ENCODE measurements at places on chromosomes 4 and X.

- DNase-seq = no peak
These were observed 73.7 kb downstream of the ENPP6 start for GRCh38 chr4:184143770-184144564.

GRCh38 chr4:3331511-3332394, 38.9 kb downstream of the RGS12 start:
- DNase-seq = no peak

- DNase-seq = no peak
These were observed 338.8 kb downstream of the PPP3CA start for GRCh38 chr4:101008503-101008902.

DNA sequence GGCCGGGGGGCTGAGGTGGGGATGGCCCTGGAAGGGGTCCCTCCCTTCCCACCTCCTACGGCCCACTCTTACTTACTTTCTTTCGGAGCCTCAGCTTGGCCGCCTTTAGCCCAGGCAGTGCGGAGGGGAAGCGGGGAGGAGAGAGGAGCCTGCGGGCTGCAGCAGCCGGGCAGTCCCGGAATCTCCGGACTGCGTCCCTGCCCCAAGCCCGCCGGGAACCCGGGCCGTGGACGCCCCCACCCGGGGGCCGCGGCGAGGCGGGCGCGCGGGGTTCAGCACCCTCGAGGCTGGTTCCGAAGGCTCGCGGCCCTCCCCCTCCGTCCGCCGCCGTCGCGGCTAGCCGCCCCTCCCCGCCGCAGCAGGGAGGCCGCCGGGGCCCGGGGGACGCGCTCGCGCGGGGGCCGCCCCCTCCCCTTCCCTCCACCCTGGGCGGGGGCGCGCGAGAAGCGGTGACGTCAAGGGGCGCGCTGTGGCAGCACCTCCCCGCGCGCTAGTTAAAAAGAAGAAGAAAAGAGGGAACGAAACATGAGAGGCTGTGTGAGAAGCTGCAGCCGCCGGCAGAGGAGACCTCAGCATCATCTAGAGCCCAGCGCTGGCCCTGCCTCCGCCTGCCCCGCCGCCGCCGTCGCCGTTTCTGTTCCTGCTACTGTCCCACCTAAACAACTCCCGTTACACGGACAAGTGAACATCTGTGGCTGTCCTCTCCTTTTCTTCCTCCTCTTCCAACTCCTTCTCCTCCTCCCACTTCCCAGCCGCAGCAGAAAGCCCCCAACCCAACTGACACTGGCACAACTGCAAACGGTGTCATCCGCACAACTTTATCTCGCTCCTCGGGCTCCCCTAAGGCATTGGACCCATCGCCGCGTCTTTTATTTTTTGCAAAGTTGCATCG, at the start of gene HHIP:
Gene HHIP (plus strand): TSS at position 526 of the 892 bp plus-strand sequence. CDS start 520 bp downstream, outside the sequence.
- no peak for DNase-seq

GRCh38 chr4:39761005-39761667, 63.2 kb downstream of the UBE2K start:
- no peak for DNase-seq

GRCh38 chr4:5469151-5469775, 239.1 kb downstream of the EVC2 start:
- DNase-seq = no peak

- DNase-seq = no peak
These were observed 1285.5 kb downstream of the STIM2 start for GRCh38 chr4:28146191-28146590.

- no peak for DNase-seq
These were observed 162.1 kb upstream of the SLC7A11 start for GRCh38 chr4:138404251-138404650.

DNA sequence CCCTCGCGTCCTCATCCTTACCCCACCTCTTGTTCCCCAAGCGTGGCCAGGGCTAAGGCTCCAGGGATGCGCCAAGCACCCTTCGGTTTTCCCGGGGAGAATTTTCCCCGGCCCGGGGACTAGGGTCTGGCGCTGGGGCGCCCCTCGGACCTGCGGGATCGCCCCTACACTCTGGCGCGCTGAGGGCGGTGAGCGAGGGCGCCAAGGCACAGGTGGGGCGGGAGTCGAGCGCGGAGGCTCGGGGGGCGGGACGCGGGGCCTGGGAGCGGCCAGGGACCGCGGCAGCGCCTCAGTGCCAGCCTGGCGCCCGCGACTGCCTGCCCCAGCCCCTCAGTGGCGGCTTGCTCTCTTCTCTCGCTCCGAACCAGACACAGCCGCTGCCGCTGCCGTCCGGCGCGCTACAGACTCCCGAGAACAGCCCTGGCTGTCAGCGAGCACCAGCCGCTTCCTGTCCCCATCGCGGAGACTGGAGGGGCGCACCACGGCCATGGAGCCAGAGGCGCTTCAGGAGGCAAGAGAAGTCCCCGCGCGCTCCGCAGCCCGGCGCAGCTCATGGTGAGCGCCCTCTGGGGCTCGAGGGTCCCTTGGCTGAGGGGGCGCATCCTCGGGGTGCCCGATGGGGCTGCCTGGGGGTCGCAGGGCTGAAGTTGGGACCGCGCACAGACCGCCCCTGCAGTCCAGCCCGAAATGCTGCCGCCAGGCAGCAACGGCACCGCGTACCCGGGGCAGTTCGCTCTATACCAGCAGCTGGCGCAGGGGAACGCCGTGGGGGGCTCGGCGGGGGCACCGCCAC, at the start of gene DRD5:
Gene DRD5 (plus strand): TSS at position 292 of the 793 bp plus-strand sequence. CDS start 396 bp downstream, at position 688.
- DNase-seq = no peak

Data from stimulated activated CD8-positive, alpha-beta memory T cell treated with anti-CD3 and anti-CD28 coated beads, Interleukin-4, amount 100 ng/mL, for 24 hours (primary cell).